Left ventricle myocardium inferior (tissue), 1 donor: ENCODE measurements at places on chromosomes 2 and 18. TPM values are rescaled to one million over a fixed set of nuclear protein-coding genes. Genes with fewer than 3 reads are reported as not detected.

- DNase-seq, result no peak
- peaks cover 61% of the 10 kb centered on the region for H3K4me1 ChIP-seq
- H3K27ac ChIP-seq, result peak overlapping the region; percentile 90
- H3K4me3 ChIP-seq, result peak overlapping the region; percentile 10
- H3K27me3 ChIP-seq, result no peaks in the 10 kb centered on the region
These were observed 169.7 kb upstream of the NOSTRIN start for GRCh38 chr2:168632709-168633121.

Gene NETO1
- not detected for total RNA-seq

DNA sequence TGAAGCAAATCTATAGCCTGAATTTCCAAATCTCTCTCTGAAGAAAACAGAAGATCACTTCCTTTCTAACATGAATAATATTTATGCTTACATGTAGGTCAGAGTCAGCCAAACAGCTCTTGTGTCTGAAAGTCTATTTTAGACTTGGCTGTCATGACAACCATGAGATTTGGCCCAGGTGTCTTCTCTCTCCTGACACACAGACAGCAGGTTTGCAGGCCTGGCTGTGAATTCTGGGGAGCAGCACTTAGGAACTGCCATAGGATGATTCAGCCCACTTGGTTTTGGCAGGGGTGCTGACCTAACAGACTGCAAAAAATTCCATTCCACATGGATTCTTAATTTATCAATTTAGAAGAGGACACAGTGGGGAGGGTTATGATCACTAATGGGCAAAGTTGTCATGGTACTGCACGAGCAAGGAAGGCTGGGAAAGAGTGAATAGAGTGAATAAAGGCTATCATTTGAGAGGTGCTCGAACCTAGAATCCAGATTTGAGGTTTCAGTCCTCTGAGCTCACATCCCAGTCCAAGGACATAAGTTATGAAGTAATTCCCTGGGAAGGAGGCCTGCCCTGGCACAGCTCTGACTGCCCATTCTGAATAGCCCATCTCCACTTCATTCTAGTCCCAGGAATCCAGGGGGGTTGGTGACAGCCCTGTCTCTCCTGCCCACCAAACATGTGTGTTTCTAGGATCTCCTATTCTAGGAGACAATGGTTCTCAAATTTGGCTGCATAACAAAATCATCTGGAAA, 453.9 kb upstream of the TRIB2 start:
- peak overlapping the region; percentile 11 for H3K27ac ChIP-seq

- H3K4me1 ChIP-seq, result peaks cover 43% of the 10 kb centered on the region
- H3K4me3 ChIP-seq, result no peak overlapping the region
- no peaks in the 10 kb centered on the region for H3K27me3 ChIP-seq
- DNase-seq, result peak; percentile 53
These were observed 98.2 kb upstream of the B3GNT7 start for GRCh38 chr2:231297108-231297908.

DNA sequence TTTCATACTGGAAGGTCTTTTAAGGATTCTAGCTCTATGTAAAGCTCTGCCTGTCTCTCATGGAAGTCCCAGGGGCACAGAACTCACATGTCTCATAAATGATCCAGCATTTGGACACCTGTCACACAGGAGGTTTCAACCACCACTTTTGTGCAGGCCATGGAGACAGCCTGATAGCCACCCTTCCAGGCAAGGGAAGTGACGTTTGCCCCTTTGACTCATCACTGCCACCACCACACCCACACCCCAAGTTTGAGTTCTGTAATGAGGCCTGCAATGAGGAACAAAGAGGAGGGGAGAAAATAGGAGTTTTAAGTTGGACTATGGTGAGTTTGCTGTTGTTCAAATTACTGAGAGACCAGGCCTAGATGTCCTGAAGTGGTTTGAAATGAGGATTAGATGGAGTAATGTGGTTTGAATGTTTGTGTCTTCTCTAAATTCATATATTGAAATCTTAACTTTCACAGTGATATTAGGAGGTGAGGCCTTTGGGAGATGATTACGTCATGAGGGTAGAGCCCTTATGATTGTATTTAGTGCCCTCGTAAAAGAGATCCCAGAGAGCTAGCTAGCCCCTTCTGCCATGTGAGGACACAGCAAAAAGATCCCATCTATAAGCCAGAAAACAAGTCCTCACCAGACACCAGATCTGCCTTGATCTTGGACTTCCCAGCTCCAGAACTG, 175.3 kb upstream of the EPHA4 start:
- H3K36me3 ChIP-seq, result no peaks in the 10 kb centered on the region
- no peak for DNase-seq
- no peak overlapping the region for H3K4me3 ChIP-seq

- no peaks in the 10 kb centered on the region for H3K4me1 ChIP-seq
- no peak overlapping the region for H3K4me3 ChIP-seq
- H3K36me3 ChIP-seq, result no peaks in the 10 kb centered on the region
- DNase-seq, result peak; percentile 15
- no peaks in the 10 kb centered on the region for H3K27me3 ChIP-seq
These were observed 185.1 kb downstream of the SCG2 start for GRCh38 chr2:223416815-223417610.

Gene UGT1A5
- total RNA-seq, result not detected

GRCh38 chr18:8433323-8433722, 175.9 kb upstream of the RAB12 start:
- H3K27ac ChIP-seq, result no peak overlapping the region
- DNase-seq, result no peak
- no peaks in the 10 kb centered on the region for H3K4me1 ChIP-seq
- H3K27me3 ChIP-seq, result peaks cover 8% of the 10 kb centered on the region
- H3K36me3 ChIP-seq, result no peaks in the 10 kb centered on the region

DNA sequence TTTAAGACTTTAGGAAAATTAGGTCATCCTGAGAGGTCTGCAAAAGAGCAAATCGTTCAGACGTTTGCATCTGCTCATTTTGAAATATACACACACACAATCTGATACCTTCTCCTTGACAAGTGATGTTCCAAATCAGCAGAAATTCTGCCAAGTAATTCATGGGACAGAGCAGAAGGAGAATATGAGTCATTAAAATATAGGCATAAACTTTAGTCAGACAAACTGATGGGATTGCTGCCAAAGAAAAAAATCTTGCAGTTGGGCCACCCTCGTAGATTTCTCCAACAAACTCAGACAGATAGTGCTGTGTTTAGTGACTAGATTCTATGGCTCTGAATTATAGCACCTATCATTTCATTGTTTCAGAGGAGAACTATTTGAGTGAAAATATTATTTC, 336.3 kb downstream of the NYAP2 start:
- DNase-seq, result no peak
- no peaks in the 10 kb centered on the region for H3K36me3 ChIP-seq
- no peak overlapping the region for H3K4me3 ChIP-seq
- no peaks in the 10 kb centered on the region for H3K27me3 ChIP-seq
- no peaks in the 10 kb centered on the region for H3K4me1 ChIP-seq

DNA sequence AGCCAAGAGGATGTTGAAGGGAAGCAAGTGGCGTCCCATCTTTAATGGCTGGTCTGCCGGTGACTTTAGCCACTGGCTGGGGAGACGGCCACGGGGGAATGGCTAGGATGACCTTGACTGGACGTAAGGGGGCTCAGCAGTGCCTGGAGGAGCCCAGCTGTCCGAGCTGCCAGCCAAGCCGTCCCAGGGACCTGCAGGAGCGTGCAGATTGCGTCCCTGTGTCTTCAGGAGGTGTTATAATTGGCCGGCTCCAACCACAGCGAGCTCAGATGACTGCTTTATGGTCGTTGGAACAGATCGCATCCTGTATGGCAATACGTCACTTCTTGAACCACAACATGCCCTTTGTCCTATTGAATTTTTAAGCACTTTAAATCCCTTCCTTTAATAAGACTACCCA, 204.6 kb downstream of the EIPR1 start:
- no peak overlapping the region for H3K27ac ChIP-seq
- no peaks in the 10 kb centered on the region for H3K4me1 ChIP-seq
- no peaks in the 10 kb centered on the region for H3K36me3 ChIP-seq
- no peak overlapping the region for H3K4me3 ChIP-seq
- no peaks in the 10 kb centered on the region for H3K27me3 ChIP-seq

GRCh38 chr18:21363348-21363747, 121.3 kb downstream of the GREB1L start:
- no peak overlapping the region for H3K4me3 ChIP-seq
- H3K27me3 ChIP-seq, result no peaks in the 10 kb centered on the region
- H3K4me1 ChIP-seq, result no peaks in the 10 kb centered on the region
- no peak overlapping the region for H3K27ac ChIP-seq

Gene MC4R
- total RNA-seq, result not detected

DNA sequence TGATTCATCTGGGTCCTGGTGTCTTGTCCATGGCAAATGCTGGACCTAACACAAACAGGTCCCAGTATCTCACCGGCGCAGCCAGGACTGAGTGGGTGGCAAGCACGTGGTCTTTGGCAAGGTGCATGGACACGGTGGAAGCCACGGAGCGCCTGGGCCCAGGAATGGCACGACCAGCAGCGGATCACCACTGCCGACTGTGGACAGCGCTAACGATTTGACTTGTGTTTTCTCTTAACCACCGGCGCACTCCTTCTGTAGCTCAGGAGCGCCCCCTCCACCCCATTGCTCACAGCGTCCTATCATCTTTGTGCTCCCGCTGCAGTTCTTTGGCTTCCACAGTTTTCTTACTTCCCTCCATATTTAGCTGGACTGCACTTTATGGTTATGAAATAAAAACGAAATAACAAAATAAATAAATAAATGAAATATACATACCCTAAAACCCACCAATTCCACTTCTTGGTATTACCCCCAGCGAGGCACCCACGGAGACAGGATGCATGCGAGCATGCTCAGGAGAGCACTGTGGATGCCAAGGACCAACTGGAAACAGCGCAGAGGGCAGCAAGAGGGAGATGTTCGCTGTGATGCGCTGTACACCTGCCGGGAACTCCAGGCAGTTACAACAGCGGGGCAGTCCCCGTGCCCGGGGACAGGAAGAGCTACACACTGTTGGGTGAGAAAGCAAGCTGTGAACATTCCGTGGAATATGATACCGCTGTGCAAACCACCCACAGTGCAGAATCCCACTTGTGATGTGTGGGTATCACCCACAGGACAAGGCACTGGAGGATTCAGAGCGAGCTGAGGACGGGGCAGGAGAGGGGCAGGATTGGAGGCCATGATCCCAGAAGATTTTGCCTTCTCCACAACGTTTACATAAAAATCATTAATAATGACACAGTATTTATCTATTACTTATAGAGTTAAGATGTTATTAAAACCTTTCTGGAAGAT, 7.0 kb upstream of the CIDEA start:
- peaks cover 59% of the 10 kb centered on the region for H3K27me3 ChIP-seq
- no peaks in the 10 kb centered on the region for H3K4me1 ChIP-seq
- no peaks in the 10 kb centered on the region for H3K36me3 ChIP-seq
- no peak for DNase-seq
- no peak overlapping the region for H3K4me3 ChIP-seq
